Hematopoietic multipotent progenitor cell treated with erythropoietin and hydrocortisone succinate and interleukin-3 and kit ligand, for 6 days (in vitro differentiated cells): ENCODE measurements at places on chromosomes 6 and 20.

DNA sequence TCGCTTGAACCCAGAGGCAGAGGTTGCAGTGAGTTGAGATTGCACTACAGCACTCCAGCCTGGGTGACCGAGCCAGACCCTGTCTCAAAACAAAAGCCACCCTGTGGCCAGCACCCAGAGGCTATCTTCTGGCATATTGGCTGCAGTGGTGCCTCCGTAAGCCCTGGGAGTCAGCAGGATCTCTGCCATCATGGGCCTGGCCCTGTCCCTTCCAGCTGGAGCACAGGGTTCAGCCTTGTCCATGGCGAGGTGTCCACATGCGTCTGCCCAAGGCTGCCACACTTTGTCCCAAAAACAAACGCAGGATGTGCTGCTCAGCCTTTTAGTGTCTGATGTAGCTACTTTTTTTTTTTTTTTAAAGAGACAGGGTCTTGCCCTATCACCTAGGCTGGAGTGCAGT is 15.4 kb upstream of the MTG2 start:
- DNase-seq: no peak

DNA sequence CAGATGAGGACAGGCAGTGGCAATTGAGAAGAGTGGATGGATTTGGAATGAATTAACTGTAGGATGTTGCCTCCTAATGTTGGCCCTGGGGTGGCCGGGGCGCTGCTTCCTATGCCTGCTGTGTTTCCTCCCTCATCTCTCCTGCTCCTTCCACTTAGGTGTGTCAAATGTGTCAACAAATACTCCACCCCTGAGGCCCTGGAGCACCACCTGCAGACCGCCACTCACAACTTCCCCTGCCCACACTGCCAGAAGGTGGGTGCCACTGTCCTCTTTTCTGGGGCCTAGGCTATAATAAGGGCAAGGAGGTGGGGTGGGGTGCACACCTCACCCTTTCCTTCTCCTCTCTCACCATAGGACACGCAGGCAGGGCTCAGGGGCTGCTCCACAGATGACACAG is 30.0 kb upstream of the CHMP4B start:
- DNase-seq: no peak

GRCh38 chr6:56865081-56865875 is 89.6 kb upstream of the BEND6 start:
- DNase-seq: no peak

DNA sequence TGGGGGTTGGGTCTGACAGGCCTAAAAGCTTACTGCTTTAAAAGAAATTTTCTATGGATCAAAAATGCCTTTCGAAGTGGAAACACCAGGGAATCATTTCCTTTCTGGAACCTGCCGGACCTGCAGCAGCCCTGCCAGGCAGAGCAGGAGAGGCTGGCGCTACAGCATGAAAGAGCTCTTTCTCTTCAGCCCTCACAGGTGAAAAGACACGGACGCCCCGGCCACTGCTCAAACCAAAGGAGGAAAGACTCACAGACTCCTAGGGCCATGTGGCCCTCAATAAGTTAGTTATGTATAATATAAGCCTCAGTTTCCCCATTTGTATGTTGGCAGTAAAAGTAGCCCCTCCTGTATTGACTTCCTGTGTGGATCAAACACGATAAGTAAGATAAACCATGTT is 8.3 kb downstream of the SCML4 start:
- no peak for DNase-seq

- DNase-seq: no peak
These were observed 38.5 kb upstream of the CAP2 start for GRCh38 chr6:17354700-17355403.

DNA sequence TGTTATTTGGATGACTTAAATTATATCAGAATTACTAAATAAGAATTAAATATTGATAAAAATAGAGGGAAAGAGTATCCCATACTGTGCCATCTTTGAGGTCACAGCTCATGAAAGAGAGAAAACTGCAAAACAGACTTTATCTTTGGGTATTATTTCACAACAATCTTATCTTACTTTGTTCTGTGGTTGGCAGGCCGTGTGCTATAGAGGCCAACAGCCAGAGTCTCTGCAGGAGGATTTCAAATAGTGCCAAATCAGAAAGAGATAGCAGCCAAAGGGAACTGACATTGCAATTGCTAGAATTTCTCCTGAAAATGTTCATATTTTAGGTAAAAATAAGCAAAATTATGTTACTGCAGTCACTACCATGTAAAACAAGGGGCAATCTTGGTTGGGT is 354.2 kb downstream of the GRIK2 start:
- peak; percentile 63 for DNase-seq

DNA sequence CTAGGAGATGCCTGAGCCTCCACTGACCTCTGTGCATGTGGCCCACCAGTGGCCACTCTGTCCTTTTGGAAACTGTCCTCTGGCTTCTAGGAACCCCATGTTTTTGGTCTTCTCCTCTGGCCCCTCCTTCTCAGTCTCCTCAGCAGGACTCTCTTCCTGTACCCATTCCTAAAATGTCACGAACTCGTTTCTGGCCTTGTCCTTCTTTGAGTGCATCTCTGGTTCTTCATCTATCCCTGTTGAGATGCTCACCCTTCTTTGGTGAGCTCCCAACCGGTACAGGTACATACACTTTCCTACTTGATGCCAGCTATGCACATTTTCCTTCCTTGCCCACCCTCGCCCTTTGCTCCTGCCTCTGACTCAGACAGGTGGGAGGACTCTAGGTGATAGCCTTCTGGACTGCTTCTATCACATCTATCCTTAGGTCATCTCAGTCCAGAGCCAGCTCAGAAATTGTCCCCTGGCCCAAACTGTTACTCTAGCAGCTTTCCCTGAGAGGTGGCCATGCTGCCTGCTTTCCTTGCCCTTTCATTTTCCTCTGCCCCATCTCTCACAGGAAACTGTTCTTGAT is 14.8 kb upstream of the NNAT start:
- DNase-seq: no peak
